Esophagus mucosa (tissue), 1 donor: ENCODE measurements at places on chromosomes 3 and 15.
A peak's percentile ranks its signal among the peaks of the same experiment; 100 is the strongest.

DNA sequence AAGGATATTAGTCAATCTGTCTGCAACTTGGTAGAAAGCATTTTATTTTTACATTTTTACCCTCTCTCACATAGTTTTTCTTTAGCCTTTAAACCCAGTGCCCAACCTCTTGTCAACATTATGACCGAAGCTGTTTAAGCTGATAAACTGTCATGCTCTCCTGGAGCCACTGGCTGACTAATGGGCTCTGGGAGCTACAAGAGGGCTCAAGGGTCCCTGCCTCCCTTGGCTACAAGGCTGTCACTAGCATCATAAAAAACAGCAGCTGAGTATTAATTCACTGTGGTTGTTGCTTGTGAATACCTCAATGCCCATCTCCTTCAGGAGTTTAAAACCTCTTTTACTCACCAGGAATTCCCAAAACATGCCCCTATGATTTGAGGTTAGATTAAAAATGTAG, 237.9 kb downstream of the ZMAT3 start:
- ATAC-seq, result no peak

- ATAC-seq, result no peak
Observed at GRCh38 chr3:99761415-99762165, 56.1 kb upstream of the CMSS1 start.

DNA sequence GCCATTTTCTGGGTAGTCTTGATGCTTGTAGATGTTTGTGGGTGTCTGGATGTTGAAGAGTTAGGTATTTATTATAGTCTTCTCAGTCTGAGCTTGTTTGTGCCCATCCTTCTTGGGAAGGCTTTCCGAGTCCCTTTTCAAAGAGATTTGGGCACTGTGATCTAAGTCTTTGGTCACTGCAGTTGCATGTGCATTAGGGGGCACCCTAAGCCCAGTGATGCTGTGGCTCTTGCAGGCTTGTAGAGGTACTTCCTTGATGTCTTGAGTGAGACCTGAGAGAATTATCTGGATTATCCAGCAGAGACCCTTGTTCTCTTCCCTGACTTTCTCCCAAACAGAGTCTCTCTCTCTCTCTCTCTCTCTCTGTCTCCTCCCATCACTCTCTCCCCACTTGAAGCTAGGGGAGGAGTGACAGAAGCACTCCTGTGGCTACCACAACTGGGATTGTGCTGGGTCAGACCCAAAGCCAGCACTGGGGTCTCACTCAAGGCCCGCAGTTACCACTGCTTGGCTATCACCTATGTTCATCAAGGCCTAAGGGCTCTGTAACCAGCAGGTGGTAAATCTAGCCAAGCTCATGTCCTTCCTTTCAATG, 68.5 kb downstream of the TMCO5A start:
- ATAC-seq, result peak; percentile 80

GRCh38 chr3:196553551-196553950, 14.8 kb downstream of the WDR53 start:
- no peak for ATAC-seq

- ATAC-seq, result no peak
Observed at GRCh38 chr3:140823106-140823505, 118.5 kb upstream of the SLC25A36 start.

GRCh38 chr15:32867313-32867626, 149.5 kb downstream of the GREM1 start:
- peak; percentile 57 for ATAC-seq

GRCh38 chr3:162699291-162699690, 1202.7 kb downstream of the OTOL1 start:
- no peak for ATAC-seq

DNA sequence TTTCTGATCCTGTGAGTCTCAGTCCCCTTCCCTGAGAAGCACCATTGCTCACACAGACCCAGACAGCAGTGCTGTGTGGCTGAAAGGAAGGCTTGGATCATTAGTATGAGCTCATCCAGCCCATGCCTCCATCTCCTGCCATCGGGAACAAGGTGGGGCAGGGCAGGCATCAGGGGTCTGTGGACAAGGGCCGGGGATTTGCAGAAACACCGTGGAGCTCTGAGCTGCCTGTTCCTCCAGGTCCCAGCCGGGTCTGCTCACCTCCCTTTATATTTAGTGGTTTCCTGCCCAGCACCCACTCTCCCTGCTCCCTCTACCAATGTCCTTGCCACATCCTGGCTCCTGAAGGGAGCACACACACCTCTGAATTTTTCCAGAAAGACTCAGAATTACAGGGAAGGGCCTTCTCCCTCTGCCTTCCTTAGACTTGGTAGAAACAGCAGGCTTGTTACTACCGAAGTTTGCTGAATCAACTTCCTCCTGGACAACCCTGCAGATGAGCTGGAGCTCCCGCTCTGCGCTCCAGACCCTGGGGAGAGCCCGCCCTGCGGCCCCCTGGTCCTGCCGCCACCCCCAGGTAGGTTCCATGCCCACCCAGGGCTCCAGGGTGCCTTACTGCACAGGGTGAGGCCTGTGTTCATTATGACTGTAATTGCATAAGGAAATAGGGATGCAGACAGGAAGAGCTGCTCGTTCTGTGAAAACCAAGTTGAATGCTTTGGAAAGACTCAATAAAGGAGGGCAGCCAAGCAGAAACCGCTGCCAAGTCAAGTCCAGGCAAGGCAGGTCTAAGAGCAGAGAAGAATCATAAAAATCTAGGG, 128.1 kb downstream of the NSMCE3 start:
- ATAC-seq, result no peak

- ATAC-seq, result peak; percentile 97
Observed at GRCh38 chr3:184039414-184039813, 7.9 kb downstream of the HTR3D start.

- ATAC-seq, result no peak
Observed at GRCh38 chr3:102183623-102184022, 251.2 kb upstream of the ZPLD1 start.

DNA sequence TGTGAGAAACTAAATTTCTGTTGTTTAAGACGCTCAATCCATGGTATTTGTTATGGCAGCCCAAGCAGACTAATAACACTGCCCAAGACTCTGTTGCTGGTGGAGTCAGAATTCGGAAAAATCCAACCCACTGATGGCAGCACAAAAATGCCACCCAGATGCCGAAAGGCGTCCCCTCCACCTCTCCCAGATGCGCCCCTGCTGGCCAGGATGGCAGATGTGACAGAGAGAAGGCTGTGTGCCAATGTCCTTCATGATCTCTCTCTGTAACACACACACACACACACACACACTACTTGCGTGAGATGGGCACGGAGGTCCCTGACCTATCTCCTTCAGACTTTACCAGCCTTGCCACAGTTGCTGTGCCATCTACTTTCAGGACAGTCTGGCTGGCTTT, 10.9 kb upstream of the LYSMD4 start:
- ATAC-seq, result no peak

DNA sequence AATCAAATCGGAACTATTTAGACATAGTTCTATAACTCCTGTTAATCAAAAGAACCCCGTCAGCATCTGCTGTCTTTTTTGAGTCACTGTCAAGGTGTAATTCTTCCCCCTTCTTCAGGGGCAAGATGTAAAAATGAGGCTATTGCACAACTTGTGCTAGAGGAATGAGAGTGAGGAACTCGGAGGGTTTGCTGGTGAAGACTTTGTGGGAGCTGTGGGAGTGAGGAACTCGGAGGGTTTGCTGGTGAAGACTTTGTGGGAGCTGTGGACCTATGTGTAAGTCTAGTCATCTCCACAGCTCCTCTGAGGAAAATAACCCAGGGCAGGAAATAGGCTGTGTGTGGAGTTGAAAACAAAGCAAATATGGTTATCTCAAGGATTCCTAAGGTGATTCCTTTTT, 2.5 kb upstream of the CERS3 start:
- no peak for ATAC-seq

- ATAC-seq, result peak; percentile 51
Observed at GRCh38 chr3:11629716-11630115, 14.0 kb downstream of the VGLL4 start.

GRCh38 chr3:16249886-16250285, 14.9 kb downstream of the DPH3 start:
- ATAC-seq, result no peak

DNA sequence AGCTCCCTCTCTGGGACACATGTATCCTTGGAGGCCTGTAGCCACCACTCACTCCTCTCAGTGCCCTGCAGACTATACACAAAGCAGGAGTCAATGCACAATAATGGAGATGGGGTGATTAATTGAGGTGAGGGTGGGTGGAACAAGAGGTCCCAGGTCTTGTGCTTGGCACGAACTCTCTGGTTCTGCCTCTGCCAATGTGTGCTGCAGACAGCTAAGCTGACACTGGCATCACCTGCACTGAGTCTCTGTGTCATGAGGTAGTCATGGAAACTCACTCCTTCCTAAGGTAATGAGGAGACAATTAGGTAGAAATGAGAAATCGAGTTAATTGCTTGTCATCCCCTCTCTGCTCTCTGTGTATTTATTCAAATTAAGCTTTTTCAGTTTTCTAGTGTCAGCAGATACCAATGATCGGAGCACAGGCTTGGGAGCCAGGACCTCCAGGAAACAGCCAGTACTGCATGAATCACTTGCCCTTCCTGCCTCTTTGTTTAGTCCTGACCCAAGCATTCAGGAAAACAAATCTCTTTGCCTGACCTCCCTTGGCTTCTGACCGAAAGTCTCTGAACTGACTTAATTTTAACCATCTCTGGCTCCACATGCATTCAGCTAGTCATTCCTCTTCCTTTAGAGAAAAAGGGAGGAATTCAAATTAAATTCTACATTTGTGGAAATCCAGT, 56.7 kb downstream of the DRD3 start:
- ATAC-seq, result peak; percentile 59

DNA sequence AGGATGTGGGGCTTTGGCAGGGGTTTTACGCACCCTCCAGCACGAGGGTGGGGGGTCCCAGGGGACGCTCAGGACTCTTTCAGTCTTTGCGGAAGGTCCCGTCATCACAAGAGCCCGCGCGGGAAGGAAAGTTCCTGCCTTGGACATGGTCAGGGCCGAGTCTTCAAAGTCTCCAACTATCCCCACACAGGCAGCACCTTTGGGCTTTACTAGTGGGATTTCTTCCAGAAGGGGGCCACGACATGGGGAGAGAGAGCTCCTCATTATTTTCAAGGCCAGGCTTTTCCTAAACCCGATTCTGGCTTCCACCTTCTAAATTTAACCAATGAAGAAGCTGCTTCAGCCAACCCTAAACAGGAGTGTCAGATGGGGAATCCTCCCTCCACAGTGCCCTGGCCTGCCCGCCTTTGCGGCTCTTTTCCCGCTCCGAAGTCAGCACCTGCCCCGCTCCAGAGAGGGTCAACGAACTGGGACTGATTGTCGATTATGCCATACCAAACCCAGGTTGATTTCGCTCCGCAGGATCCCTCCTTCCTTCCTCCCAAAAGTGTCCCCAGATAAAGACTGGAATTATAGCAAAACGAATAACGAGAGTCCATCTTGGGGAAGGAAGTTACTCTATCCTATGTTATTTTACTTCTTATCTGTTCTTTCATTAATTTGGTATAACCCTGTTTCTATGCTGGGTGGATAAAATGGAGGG, 11.0 kb downstream of the SHOX2 start:
- ATAC-seq, result no peak

DNA sequence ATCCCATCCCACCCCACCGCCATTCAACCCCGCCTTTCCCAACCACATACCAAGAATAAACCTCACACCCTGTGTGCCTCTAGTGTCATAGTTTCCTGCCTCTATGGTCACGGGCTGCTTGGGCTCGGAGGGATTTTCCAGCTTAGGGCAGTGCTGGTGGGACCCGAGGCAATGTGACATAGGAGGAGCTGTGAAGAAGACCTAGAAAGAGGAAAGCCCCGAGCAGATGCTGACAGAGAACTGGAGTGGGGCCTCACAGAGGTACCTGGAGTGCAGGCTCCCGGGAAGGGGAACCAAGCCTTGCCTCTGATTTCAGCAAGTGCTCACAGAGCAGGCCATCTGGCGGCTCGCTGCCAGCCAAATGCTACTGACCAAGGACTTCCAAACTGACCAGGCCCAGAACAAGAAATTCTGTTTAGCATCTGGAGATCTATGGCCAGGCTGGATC, 27.5 kb downstream of the BHLHE40 start:
- ATAC-seq, result no peak

GRCh38 chr3:189902230-189903186, 218.2 kb downstream of the P3H2 start:
- ATAC-seq, result peak; percentile 19

DNA sequence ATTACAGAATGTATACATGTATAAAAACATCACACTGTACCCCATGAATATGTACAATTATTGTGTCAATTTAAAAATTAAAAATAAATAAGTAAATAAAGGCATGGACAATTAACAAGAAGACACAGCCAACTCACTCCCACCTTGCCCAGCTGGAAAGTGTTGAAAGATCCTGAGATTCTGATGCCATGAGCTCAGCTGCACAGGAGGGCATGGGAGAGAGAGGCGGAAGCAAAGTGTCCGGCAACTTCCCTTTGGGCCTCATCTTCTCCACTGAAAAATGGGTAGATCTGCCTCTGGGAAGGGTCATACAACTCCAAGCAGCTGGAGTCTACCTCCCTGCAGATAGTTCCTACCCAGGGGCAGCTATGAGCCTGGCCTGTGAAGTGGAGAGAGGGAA, 277.3 kb downstream of the UACA start:
- no peak for ATAC-seq

DNA sequence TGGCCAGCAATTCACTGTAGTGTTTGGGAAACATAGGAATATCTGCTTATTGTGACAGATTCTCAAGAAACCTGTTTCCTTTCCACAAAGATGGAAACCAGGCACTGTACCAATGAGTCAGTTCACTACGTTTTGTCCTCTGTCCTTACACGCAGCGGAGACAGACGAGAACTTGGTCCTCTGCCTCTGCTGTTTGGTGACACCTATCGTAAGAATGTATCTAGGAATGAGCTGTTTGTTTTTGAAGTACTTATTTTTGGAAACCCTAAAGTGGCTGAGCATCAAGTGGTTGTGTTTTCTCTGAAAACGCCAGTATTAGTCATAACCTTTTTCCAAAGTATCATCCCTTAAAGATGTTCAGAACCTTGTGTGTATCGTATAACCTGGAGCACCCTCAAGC, 93.0 kb downstream of the PGPEP1L start:
- ATAC-seq, result peak; percentile 78

DNA sequence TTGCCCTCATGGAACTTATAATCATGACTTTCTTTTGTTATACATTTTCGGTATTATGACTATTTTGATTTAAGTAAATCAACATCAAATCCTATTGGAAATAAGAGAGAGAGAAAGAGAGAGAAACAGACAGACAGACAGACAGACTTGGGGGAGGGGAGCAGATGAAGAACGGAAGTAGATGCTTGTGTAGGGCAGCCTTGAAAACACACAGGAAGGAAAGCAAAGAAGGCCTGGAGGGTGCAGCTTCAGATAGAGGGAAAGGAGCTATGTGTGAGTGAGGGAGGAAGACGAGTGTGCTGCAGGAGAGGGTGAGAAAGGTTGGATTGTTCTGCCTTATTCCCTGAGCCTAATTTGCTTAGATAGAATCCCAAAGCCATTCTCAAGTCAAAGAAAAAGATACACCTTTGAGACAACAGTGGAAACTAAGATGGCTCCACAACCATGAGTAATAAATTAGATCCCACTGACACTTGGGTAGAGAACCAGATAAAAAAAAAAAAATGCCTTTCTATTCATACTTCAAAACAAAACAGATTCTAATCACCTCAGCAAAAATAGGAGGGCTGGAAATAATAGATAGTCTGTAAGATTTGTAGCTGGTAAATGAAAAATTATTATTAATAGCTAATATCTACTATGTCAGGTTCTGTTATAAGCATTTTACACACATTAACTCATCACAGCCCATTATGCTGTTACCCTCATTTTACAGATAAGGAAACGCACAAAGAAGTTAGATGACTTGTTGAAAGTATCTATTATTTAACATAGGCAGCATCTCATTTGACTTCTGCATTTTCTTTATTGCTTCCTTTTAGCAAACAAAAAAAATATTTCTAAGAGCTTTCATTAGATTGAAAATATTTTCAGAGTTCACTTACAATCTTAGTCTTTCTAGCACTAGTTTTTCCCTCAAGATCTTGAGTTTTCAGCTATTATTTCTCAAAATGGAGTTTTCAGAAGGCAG, 214.1 kb downstream of the TNIK start:
- no peak for ATAC-seq
